WTC11 (cell line): ENCODE measurements at places on chromosomes 4 and X. TPM values are rescaled to one million over a fixed set of nuclear protein-coding genes. Genes with fewer than 3 reads are reported as not detected.

Gene NLGN3
- 10.6 to 11.7 TPM (median 10.8 TPM) in 3 replicates for total RNA-seq

Gene IL2
- 0.61 to 2.2 TPM (median 0.64 TPM) in 3 replicates for total RNA-seq

Gene SCD5
- 4.6 to 6.3 TPM (median 4.9 TPM) in 3 replicates for total RNA-seq

Gene ANOS1
- total RNA-seq: 24.8 to 27.5 TPM (median 27.3 TPM) in 3 replicates

DNA sequence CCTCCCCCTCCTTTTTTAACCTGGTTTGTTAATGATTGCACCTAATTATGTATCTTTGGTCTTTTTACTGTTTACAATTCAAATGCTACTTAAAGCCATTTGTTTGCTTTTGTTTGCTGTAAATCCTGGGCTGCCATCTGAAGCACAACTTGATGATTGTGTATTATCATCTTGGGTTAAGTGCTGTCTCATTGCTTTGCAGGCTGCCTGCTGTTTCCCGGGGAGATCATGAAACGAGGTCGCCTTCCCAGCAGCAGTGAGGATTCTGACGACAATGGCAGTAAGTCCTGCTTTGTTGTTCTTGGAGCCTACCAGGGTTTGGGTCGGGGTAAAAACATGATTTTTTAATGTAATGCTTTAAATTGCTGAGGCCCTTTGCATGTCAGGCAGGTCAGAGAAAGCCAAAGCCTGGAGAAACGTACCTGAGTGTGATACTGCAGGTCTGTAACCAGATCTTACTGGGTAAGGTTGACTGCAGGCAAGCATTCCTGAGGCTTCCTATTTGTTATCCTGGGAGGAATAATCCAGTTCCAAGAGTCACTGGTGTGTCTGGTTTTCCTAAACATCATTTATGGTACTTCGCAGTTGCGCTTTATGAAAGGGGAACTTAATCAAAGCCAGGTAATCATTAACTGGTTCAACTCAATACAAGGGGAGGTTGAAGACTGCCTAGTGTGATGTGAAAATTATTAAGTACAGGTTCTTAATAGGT is 22.2 kb downstream of the JADE1 start:
- DNase-seq: no peak

GRCh38 chr4:87631668-87632067 is 18.4 kb upstream of the DMP1 start:
- DNase-seq: no peak

- peak; percentile 40 for DNase-seq
These were observed 480.9 kb downstream of the PCDH11X start for GRCh38 chrX:92260102-92260501.

GRCh38 chr4:6520051-6520636 is 47.7 kb upstream of the PPP2R2C start:
- DNase-seq: no peak

DNA sequence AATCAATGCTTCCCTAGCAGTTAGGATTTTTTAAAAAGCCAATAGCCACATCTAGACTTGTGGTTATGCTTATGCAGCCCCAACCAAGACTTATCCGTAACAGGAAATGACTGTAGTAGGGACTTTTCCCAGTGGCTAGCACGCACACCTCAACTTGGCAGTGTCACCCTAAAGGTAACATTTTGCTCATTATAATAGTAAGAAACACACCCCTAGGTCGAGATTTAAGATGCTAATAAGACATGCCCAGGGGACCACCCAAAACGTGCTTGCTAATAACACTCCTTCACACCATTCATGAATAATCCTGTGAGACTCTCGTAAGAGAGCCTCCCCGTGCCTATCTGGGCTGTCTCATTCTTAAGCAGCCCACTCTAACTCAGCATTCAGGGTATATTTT is 195.3 kb downstream of the CHIC1 start:
- DNase-seq: no peak

DNA sequence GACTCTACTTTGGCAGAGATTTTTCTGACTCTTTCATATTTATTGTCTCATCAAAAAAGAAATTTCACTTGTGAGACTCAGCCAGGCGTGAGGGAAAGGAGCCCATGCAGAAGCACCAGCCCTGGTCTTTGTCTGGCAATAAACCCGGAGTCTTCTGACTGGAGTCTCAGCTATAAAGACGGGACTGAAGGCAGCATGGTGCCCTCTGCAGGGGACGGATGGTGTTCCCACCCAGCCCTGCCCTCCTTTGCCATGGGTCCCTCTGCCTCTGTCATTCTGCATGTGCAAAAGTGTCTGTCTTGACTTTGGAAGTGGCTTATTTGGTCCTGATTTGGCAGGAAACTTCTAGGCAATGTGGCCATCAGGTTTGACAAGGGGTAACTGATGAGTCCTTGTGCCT is 14.2 kb downstream of the ZNF185 start:
- DNase-seq: no peak

DNA sequence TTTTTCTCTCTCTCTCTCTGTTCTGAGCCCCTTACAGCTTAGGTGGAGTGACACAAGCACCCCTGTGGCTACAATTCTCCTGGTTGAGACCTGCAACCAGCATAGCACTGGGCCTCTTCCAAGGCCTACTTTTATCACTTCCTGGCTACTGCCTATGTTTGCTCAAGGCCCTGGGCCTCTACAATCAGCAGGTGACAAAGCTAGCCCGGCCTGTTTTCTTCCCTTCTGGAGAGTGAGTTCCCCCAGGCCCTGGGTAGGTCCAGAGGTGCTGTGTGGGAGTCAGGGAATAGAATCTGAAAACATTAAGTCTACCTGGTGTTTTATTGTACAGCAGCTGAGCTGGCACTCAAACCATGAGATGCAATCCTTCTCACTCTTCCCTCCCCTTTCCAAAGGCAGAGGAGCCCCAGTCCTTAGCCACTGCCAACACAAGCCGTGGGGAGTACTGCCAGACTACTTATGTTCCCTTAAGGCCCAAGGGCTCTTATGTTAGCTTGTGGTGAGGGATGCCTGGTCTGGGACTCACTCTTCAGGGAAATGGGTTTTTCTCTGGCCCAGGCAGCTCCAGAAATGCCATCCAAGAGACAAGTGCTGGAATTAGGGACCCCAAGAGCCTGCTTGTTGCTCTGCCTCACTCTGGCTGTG is 23.8 kb upstream of the MAGEC3 start:
- DNase-seq: no peak

- DNase-seq: no peak
These were observed 30.8 kb downstream of the GPM6B start for GRCh38 chrX:13786048-13786447.

DNA sequence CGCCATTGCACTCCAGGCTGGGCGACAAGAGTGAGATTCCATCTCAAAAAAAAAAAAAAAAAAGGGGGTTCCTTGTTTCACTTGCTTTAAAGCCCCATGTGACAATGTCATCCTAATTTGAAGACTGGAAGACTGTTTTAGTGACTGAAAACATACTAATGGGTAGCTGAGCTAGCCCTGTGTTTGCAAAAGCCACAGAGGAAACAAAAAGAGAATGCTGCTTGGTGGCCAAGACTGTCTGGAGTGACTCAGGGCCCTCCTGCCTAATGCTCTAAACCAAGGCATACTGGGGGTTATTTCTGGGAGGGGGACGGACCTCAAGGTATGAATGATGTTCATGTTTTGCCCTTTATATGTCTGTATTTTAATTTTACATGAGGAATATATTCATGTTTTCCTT is 16.0 kb downstream of the HPSE start:
- no peak for DNase-seq

GRCh38 chrX:11444052-11444451 is 150.8 kb downstream of the AMELX start:
- DNase-seq: no peak

GRCh38 chr4:156186111-156186510 is 232.4 kb upstream of the CTSO start:
- no peak for DNase-seq

DNA sequence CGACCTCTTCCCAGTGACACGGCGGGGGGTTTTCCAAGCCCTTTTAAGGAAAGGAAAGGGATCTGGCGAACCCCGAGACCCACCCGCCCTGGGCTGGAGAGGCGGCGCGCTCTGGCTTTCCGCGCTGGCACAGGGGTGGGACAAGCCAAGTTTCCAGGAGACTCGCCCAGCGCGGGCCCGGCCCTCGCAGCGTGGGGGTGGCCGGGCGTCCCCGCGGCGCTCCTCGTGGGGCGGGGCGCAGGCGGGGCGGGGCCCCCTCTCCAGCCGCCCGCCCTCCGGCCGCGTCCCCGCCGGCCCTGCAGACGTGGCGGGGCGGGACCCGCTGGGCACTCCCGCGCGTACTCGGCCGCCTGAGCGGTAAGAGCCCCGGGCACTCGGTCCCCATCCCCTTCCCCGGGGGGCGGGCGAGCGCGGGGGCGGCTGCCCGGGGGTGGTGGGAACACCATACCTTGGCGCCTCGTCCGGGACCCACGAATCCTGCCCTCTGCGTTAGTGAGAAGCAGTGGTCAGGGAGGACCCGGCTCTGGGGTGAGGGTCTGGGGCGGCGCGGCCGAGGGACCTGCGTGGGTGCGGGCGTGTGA is at the start of gene FAM114A1:
Gene FAM114A1, plus strand, starts transcription at position 329 of the 581 bp plus-strand sequence. CDS start 10,273 bp downstream, outside the sequence.
- DNase-seq: peak; percentile 61

DNA sequence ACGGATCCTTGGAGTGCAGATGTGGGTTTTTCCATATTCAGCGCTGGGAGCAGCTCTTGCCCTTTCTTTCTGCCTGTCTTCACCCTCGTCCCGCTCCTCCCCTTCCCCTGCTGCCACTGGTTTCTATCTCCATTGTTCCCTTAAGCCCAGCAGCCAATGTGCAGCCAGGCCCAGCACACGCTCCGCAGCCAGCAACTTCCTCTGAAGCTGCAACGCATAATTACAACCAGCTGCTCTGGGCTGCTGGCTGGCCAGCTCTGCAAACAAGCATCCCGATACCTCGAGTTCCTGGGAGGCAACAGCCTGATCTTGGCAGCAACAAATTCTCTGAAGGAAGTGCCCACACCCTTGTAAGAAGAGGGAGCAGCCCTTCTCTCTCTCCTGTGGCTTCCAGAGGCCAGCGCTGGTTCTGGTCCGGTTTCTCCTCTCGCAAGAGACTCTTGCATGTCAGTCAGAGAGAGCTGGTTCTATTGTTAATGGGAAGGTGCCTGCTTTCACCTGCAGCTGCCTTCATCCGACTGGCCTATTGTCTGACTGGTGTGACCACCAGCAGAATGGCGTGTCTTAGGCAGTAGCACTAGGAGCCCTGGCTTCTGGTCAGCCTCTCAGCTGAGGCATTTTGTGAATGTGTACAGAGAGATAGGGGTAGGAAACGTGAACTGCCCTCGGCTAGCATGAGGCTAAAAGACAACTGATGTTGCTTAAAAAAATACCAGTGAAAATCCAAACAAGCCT is 83.8 kb upstream of the MAML3 start:
- DNase-seq: peak; percentile 68

DNA sequence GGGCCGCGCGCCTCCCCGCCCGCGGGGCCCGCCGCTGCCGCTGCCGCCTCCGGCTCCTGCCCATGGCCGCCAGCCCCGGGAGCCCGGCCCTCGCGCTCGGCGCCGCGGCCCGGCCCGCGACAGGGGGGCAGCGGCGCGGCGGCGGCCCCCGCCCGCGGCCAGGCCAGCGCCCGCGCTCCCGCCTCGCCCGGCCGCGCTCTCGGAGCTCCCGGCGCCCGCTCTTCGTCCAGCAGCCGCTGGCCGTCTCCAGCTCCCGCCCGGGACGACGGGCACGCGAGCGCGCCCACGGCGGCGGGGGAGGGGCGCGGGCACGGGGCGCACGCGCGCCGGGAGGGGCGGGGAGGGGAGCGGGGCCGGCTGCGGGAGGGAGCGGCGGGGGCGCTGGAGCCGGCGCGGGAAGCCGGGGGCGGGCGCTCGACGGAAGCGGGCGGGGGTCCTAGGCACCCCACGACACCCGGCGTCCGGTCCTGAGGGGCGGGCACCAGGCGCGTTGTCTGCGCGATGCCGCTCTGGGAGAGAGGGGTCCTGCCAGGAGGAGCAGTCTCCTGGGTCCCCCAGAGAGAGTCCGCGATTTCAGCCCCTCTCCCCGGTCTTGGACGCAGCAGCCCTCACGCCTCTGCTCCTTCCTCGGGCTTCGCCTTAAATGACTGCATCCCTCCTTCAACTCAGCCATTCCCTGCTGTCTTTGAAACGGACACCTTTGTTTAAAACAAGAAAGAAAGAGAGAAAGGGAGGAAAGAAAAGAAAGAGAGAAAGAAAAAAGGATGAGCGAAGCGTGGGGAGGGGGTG is 490 bp upstream of the PDZD4 start:
- DNase-seq: no peak

- DNase-seq: no peak
These were observed 78.8 kb downstream of the SEL1L3 start for GRCh38 chr4:25783943-25784342.

DNA sequence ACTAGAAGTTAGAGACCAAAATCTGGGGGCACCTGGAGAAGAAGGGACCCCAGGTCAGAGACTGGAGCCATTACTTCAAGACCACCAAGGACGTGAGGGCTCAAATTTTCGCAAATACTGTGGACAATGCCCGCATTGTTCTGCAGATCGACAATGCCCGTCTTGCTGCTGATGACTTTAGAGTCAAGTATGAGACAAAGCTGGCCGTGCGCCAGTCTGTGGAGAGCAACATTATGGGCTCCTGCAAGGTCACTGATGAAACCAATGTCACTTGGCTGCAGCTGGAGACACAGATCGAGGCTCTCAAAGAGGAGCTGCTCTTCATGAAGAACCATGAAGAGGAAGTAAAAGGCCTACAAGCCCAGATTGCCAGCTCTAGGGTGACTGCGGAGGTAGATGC is 101.2 kb downstream of the NCAPG start:
- no peak for DNase-seq
